ENCODE measurements at places on chromosomes 12 and 14.
A peak's percentile ranks its signal among the peaks of the same experiment; 100 is the strongest.

DNA sequence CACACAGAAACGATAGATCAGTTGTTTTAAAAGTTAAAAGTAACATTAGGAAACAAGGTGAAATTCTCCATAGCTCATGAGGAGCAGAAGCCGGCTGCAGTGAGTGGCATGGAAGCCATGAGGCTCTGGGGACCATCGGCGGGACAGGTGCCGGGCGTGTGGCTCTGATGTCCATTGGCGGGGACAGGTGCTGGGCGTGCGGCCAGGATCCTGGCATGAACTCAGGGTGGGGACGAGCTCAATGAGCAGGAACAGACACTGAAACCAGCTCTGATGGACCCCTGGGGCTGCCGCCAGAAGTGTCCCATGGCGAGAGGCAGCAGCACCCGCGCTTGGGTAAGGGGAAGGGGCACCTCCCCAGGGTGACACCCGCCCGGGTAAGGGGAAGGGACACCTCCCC, 75.1 kb downstream of the NOC4L start:
- DNase-seq = no peak

- DNase-seq = peak; percentile 74
These were observed 394 bp upstream of the AMIGO2 start for GRCh38 chr12:47079981-47080724.

DNA sequence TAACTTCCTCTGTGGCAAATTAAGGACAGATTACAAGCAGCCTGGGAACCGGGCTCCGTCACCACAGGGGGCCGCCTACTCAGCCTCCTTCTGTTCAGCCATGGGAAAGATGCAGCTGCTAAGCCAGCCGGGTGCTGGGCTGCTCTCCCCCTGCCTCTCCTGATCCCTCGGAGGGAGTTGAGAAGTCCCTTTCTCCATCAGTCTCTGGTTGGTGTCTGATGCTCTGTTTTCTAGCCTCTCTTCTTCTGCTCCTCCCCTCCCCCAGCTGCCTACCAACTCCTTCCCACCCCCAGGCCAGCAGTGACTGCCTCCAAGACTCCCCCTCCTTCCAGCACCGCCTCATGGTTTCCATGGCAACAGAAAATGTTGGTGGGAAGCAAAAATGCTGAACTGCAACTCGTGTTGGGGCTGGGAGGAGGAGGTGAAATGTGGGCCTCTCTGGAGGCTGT, 486.7 kb downstream of the APAF1 start:
- no peak for DNase-seq

- DNase-seq = no peak
These were observed 123.3 kb downstream of the HECTD4 start for GRCh38 chr12:112258926-112259325.

DNA sequence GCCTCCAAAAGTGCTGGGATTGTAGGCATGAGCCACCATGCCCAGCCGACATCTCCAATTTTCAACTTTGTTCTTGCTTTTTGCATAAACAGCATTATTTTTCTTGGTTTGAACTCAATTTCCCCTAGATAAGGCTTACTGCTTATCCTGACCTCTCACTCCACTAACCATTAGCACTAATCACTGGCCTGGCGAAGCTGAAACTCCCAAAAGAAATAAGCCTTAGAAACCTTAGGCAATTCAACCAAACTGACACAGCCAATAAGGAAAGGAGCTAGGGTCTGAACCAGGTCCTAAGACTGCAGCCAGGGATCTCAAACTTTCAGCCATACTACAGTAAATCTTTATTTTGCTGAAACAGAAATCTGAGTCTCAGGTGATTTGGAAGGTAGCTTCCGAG, 448.0 kb downstream of the RMST start:
- DNase-seq = no peak

DNA sequence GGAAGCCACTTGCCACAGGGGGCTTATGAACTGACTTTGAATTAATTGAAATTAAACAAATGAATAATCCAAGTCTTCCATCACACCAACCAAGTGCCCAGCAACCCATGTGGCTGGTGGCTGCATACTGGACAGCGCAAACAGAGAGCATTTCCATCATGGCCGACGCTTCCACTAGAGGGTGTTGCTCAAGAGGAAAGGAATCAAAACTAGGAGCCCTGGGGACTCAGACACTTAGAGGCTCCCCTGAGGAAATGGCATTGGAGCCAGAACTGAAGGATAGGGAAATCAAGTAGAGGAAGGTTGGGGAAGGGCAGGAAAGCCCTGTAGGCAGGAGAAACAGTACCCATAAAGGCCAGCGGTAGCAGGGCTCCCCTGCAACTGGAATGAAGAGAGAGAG, 50.6 kb upstream of the NUAK1 start:
- no peak for DNase-seq

DNA sequence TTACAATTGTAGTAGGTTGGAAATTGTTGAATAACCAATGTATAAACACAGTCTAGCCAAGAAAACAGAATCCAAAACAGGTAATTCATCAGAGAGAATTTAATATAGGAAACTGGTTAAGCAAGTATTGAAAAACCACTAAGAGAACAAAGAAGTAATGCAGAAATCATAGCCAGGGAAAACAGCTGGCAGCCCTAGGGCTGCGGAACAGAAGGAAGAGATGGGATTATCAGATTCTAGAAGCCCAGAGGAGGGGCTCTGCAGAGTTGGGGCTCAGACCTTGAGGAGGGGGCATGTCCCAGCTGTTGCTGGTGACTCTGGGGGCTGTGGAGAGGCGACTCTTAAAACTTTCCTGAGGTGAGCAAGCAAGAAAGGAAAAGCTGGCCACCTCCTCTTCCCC, 49.4 kb downstream of the CD9 start:
- DNase-seq = no peak

GRCh38 chr12:66648033-66648735, 30.7 kb downstream of the GRIP1 start:
- no peak for DNase-seq

- DNase-seq = no peak
These were observed 256.3 kb downstream of the NTF3 start for GRCh38 chr12:5688226-5688625.

Measured in MCF 10A (cell line).